ENCODE measurements at places on chromosomes 16 and 17. TPM values are rescaled to one million over a fixed set of nuclear protein-coding genes. Genes with fewer than 3 reads are reported as not detected.
A peak's percentile ranks its signal among the peaks of the same experiment; 100 is the strongest.

DNA sequence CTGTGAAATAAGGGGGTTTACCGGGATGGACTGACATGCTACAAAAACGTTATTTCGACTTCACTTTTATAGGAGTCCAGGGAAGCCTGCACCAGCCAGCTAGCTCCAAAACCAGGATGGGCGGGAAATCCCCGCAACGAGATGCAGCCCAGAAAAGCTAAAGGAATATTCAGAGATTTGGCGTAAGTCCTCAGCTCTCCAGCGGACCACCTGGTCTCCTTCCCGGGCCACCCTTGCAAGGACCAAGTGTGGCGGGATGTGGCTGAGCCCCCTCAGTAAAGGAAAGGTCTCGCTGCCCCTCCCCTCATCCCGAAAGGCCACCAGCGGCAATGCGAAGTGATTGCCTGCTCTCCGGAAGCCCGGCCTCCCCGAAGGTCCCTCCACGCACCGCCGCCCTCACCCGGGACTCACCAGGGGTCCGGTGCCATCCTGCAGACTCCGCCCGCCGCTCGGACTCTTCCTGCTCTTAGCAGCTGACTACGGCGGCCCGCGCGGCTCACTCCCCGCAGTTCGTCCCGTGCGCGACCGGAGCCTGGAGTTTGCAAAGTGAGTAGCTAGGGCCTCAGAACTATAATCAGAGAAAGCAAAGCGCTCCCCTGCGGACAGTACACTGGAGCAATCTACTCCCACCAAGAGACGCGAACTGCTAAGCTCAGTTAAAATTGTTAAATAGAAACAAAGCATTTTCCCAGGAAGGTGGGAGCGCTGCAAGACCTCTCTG is at the start of gene STX8:
Gene STX8 (minus strand): TSS at position 440 of the 721 bp plus-strand sequence. CDS start 12 bp downstream, at position 428.
- peak; percentile 95 for DNase-seq
- H3K4me1 ChIP-seq, result peaks cover 10% of the 10 kb centered on the region
- no peaks in the 10 kb centered on the region for H3K36me3 ChIP-seq
- H3K27me3 ChIP-seq, result no peaks in the 10 kb centered on the region
- H3K27ac ChIP-seq, result peak within 1 kb of the TSS; percentile 68

Gene MYH8
- total RNA-seq, result 1.8 TPM

DNA sequence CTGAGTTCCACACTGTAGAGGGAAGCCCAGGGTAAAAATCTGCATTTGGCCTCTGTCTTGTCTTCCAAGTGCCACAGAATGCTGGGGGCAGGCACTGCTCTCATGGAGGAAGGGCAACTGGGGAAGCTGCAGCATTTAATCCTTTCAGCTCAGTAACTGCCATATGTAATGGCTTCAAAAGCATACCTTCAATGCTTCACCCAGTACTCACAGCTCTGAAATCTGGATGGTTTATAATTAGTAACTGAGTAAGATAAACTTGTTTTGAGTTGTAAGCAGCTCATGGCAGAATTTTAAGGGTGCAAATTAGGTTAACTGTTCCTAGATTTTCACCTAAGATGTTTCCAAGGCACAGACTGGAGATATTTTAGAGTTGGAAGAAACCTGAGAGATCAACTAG is 24.5 kb downstream of the PMP22 start:
- H3K4me1 ChIP-seq, result peaks cover 33% of the 10 kb centered on the region
- H3K36me3 ChIP-seq, result peaks cover 40% of the 10 kb centered on the region
- no peak for DNase-seq
- peak overlapping the region; percentile 75 for H3K27ac ChIP-seq
- H3K4me3 ChIP-seq, result peak overlapping the region; percentile 13
- no peaks in the 10 kb centered on the region for H3K27me3 ChIP-seq

GRCh38 chr17:45848868-45849535 is 4.3 kb downstream of the SPPL2C start:
- H3K27ac ChIP-seq, result no peak overlapping the region
- peaks cover 5% of the 10 kb centered on the region for H3K4me1 ChIP-seq
- H3K36me3 ChIP-seq, result no peaks in the 10 kb centered on the region
- no peak overlapping the region for H3K4me3 ChIP-seq

- H3K4me1 ChIP-seq, result no peaks in the 10 kb centered on the region
- H3K27me3 ChIP-seq, result no peaks in the 10 kb centered on the region
- DNase-seq, result no peak
- H3K27ac ChIP-seq, result no peak overlapping the region
Measured at GRCh38 chr16:54422159-54422558, 135.6 kb upstream of the IRX3 start.
